ENCODE measurements at places on chromosomes 3 and 15.

- DNase-seq, result no peak
These were observed 7.4 kb downstream of the STARD9 start for GRCh38 chr15:42582569-42583375.

DNA sequence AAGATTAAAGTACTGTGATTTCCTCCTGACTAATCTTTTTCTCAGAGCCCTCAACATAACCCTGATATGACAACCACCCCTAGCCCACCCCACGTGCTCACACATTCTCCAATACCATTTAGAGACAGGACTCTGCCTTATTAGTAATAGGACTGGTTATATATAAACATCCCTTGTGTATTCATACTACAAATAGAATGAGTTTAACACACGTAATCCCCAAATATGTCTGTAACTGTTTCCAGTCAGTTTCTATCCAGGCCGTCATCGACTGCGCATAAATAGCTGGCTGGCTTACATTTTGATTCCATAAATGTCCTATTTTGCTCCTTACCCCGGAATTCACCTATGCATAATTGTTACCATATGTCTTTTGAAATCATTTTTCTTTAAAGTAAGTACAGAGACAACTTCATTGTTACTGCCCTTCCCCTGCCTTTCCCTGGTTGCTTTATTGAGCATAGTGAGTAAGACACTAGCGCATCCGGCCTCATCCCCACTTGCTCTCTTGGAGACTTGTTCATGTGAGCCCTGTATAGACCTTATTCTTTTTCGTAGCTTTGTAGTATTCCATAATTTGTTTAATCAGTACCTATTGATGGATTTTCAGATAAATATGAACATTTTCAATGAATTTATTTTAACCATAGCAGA is 3.5 kb upstream of the P2RY14 start:
- no peak for DNase-seq

- no peak for DNase-seq
These were observed 1037.9 kb downstream of the ROBO1 start for GRCh38 chr3:78729946-78730345.

- no peak for DNase-seq
These were observed 394.6 kb upstream of the RORA start for GRCh38 chr15:61623746-61624145.

GRCh38 chr3:108936924-108937689 is 16.6 kb downstream of the GUCA1C start:
- no peak for DNase-seq

DNA sequence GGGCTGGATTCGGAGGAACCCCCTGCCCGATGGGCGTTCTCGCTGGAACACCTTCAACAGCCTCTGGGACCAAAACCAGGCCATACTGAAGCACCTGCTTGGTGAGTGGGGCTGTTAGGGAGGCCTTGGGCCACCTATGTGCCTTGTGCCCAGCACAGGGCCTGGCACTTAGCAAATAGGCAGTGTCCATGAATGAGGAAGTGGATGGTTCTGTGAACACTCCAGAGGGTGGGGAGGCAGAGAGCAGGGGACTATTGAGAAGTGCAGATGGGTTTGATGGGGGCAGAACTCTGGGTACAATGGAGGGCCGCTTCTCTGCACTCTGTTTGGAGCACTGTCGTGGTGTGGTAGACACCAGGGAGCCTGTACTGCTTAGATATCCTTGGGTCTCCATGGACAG is 1.5 kb downstream of the ECE2 start:
- no peak for DNase-seq

- DNase-seq, result no peak
These were observed 824.6 kb downstream of the TUSC7 start for GRCh38 chr3:117534138-117534537.

GRCh38 chr3:69409831-69410230 is 23.9 kb upstream of the FRMD4B start:
- no peak for DNase-seq

DNA sequence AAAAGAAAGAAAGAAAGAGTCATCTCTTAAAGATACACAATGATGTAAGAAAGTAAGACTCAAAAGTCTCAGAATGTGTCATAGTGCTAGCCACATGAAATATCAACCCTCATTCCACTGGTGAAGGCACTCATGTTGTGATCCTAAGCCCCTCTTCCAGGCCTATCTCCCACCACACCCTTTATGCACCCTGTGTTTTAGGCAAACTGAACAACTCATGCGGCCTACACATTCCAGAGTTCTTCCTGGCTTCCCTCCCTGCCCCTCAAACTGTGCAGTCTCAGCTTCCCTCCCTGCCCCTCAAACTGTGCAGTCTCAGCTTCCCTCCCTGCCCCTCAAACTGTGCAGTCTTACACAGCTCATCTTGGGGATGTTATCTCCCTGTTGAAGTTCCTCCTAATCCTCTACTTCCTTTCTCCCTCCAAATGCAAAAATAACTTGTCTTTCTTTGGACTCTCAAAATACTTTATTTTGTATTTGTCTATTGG is 69.0 kb upstream of the FNDC3B start:
- no peak for DNase-seq

- no peak for DNase-seq
These were observed 50.4 kb downstream of the IL12A start for GRCh38 chr3:160038862-160039562.

DNA sequence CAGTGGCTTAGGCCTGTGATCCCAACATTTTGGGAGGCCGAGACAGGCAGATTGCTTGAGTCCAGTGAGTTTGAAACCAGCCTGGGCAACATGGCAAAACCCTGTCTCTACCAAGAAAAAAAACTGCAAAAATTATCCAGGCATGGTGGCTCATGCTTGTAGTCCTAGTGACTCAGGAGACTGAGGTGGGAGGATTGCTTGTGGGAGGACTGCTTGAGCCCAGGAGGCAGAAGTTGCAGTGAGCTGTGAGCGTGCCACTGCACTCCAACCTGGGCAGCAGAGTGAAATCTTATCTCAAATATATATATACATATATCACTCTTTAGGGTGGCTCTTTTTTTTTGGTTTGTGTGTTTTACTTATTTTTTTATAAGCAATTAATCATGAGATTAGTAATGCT is 83.7 kb upstream of the WDR72 start:
- DNase-seq, result no peak

DNA sequence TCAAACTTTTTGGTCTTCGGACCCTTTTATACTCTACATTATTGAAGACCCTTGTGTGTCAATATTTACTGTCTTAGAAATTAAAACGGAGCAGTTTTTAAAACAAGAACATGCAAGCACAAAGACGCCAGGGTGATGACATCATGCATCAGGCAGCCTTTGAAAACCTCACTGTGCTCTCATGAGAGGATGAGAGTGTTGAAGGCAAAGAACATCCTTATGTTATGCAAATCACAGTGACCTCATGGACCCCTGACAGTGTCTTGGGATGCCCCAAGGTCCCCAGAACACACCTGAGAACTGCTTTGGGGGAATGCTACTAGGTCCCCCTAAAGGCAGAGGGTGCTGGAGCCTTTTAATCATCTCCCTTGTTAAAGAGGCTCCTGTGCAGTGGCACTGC is 51.6 kb downstream of the CHDH start:
- no peak for DNase-seq

- no peak for DNase-seq
These were observed 21.7 kb downstream of the CSNK1G1 start for GRCh38 chr15:64333986-64334929.

DNA sequence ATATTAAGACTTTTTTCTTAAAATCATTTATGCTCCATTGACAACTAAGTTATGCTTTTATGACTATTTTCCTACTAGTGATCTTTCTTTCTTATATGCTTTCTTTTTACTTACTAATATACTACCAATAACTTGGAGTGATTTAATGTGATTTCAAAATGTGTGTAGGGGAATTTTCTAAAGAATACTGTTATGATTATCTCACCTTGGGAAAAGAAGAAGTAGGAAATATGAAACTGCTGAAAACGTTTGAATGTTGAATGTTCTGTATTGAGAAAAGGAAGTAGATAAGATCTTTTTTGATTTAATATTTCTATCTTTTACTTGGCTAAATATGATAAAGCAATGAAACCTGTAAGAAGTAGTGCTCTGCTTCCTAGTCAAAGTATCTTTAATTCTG is 7.8 kb upstream of the CD200R1 start:
- no peak for DNase-seq

DNA sequence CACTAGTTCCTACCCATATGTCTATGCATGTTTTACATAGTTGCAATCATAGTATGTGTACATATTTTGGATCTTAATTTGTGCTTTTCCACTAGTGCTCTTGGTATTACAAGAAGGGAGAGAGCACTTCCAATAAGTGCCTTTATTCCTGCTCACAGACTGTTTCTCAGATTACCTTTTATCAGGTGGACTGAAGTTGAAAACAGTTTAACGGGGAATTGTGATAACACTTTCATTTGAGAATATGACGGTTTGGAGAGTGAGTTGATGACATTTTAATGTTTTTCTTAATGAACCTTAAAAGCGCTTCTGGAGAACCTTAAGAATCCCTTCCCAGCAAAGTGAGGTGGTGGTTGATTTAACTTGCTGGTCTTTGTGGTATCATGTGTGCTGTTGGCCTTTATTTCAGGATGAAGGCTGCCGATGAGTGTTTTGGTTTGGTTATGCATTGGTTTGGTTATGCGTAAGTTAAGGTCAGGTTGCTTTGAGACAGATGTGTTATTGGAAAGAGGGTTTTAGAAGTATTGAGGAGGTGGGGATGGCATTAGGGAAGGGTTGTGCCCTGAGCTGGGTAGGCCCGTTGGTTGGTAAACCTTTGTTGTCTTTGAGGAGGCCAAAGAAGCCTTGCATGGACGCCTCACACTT is 2.8 kb downstream of the EDEM1 start:
- DNase-seq, result no peak

DNA sequence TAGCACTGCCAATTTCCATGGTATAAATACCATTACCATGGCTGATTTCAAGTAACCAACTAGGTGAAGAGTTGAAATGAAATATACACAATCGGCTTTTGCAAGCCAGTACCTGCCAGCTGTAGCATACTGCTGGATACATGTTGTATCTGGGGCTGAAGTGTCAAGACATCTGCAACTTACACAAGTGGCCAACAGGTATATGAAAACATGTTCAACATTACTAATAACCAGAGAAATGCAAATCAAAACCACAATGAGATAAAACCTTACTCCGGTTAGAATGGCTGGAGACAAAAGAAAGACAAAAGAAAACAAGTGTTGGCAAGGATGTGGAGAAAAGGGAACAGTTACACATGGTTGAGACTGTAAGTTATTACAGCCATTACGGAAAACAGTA is 11.6 kb downstream of the ATOSA start:
- DNase-seq, result no peak

DNA sequence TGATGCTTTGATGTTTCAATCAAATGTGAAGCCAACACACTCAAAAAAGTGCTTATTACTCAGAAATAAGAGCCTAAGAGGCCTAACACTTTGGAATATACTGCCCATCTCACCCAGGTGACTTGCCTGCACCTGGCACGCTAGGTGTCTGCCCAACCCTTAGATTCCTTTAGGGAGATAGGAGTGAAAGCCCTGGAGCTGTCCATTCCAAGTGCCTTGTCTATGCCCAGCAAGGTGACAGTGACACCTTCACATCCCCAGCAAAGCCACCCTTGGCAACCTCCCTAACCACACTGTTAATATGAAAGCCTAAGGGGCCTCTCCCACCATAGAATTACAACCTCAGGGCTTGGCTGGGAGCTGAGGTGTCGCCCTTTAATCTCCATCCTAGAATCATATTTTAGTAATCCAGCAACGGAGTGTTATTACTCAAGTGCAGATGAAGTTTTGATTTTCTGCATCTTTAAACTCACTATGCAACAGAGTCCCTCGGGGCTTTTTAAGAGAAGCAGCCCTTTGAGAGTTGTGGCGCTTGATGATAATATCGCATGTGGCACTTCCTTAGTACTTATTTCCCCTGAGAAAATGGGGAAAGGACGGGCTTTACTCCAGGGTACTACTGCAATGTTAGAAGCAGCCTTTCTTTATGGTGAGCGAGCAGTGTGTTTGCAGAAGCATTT is 24.8 kb downstream of the ATP10A start:
- no peak for DNase-seq

DNA sequence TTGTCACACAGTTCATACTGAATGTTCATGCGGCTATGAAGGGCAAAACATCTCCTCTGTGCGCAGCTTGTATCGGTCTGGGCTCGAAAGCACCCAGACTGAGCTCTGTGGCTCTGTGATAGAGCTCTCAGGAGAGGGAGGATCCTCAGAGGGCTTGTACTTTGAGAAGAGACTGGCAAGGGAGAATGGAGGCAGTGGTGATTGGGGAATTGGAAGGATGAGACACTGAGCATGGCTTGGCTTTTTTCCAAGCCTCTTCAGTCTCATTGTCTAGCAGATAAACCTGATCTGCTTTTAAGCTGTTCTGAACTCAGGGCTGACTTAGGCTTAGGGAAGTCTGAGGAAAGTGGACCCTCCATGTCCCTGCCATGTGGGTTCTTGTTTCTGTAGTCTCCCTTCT is 43.0 kb downstream of the RAD54L2 start:
- DNase-seq, result no peak

DNA sequence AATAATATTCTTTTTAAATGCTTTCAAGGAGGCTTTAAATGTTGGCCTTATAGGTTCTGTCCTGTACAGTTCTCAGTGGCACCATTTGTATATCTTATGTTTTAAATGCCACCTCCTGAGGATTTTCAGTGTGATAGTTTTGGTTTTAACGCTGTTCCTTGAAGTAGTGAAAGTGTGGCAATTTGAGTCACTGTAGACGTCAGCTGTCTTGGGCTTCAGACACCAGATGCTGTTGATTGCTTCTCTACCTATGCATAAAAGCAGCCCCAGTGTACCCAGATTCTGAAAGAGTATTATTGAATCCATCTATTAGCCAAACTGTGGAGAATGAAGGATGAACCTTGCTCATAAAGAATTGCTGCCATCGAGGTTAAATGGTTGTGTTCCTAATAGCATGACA is 316.8 kb upstream of the GBE1 start:
- no peak for DNase-seq

DNA sequence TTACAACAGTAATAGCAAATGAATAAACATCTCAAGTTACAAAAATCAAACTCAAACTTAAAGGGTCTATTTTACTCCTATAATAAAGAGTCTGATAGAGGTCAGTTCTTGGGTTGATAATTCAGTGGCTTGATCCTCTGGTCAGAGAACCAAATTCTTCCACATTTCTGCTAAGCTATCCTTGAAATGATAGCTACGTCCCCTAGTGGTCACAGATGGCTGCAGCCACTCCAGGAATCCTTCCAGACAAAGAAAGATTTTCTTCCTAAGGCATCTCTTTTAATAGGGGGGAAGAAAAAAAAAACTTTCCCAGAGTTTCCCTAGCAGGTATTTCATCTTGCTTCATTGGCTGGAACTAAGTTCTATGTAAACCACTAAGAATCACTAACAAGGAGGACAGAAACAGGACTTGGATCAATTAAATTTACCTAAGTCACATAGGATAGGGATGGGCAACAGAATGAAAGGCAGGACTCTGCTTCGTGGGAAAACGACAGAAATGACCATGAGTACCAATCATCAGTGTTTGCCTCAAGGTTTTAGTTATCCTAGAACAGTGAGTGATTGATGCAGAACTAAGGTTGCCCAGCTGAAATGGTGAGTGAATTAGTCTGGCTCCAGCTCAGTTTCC is 160.7 kb downstream of the STAC start:
- DNase-seq, result no peak

- DNase-seq, result no peak
These were observed 18.3 kb downstream of the NOX5 start for GRCh38 chr15:69032703-69033373.

Measured in head of caudate nucleus (tissue), 42 donors.